G401 (cell line): ENCODE measurements at places on chromosomes 7 and 10.

DNA sequence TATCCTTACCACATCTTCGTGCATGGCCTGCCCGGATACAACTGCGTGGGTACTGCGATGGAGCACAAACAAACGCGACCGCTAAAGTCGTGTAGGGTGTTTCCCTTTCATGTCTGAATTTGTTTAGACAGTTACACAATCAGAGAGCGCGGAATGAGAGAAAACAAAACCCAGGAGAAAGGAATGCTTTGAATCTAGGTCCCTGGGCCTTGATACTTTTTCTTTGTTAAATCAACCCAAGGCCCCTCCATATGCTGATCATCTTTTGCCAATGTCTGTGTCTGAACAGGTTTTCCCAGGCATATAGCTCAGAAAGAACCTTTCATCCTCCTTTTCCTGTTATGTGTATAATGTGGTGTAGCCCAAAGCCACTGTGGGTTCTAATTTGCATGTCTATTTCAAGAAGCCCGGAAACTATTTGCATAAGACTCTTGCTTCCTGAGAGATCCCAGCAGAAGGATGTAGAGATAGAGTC, 145.8 kb downstream of the FRMD4A start:
- DNase-seq: peak; percentile 33

DNA sequence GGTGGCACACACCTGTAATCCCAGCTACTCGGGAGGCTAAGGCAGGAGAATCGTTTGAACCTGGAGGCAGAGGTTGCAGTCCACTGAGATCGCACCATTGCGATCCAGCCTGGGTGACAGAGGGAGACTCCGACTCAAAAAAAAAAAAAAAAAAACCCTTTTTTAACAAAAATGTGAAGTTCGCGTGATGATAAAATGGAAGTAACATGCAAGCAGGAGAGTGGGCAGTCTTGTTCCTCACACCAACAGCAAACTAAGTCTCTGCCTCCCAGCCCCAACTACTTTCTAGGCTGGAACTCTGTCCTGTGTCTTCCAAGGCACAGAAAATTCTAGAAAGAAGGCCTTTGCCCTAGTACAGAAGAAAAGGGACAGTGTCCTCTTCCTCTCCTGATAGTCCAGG, 11.3 kb downstream of the PIK3AP1 start:
- DNase-seq: no peak

- DNase-seq: no peak
Measured at GRCh38 chr7:154914996-154915380, 87.9 kb downstream of the PAXIP1 start.

DNA sequence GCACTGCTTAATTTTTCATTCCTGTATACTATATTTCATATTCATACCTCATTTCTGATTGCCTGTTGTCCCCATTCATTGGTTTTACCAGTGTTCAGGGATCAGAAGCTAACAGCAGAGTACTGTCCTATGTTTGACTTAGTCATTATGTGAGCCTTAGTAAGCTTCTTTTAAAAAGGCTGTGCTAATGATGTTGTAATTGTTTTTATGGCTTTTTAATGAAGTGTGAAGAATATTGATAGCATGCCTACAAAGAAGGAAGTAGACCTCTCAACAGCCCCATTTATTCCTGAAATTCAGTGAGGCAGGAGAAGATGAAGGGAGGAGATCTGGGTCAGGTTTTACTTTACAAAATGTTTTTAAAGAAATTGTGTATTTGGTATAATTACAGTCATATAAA, 61.7 kb downstream of the AGK start:
- DNase-seq: no peak

- no peak for DNase-seq
Measured at GRCh38 chr10:30184397-30185033, 125.1 kb upstream of the JCAD start.

DNA sequence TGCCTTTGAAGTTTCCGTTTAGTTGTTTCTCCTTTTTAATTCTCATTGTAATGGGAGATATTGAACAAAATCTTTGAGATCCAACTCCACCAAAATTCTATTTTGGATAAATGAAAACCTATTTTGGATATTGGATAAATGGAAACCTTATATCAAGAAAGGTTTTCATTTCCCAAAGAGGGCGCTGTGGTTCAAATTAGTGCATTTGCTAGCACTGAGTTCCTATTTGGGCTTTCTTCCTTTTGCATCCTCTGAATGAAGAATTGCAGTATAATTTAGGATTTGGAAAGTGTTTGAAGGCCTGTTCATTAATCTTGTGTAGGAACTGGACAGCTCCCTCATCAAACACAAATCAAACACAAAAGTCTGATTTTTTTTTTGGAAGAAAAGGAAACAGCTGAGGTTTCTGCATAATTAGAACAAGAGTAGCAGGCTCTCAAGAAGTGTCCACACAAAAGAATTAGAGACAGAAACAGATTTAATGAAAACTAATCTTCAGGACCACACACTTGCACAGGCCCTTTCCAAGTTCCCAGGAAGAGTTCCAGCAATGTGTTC, 80.8 kb upstream of the KLF14 start:
- DNase-seq: peak; percentile 7

DNA sequence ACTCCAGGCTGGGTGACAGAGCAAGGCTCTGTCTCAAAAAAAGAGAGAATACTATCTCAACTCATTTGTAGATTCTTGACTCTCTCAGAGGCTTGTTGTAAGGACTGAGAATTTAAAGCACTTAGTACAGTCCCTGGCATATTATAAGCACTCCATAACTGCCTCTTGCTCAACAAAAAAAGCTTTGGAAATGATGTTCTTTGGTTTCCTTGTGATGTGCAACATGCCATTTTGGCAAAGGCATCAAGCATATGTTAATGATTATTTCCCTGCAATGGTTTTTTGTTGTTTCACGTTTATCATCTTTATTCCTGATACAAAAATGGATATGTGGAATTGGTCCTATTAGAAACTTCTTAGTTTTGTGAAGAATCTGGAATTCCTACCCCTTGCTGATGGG, 15.7 kb downstream of the NOLC1 start:
- no peak for DNase-seq

- DNase-seq: no peak
Measured at GRCh38 chr10:16943295-16944285, 126.4 kb upstream of the RSU1 start.

- no peak for DNase-seq
Measured at GRCh38 chr7:877312-878232, 1.2 kb downstream of the GET4 start.

- no peak for DNase-seq
Measured at GRCh38 chr7:140027858-140028257, 34.9 kb downstream of the PARP12 start.

- no peak for DNase-seq
Measured at GRCh38 chr10:67550838-67551402, 145.1 kb downstream of the CTNNA3 start.

GRCh38 chr7:48901966-48902365, 22.4 kb upstream of the CDC14C start:
- DNase-seq: peak; percentile 45

GRCh38 chr7:18290223-18290622, 205.3 kb upstream of the HDAC9 start:
- no peak for DNase-seq

DNA sequence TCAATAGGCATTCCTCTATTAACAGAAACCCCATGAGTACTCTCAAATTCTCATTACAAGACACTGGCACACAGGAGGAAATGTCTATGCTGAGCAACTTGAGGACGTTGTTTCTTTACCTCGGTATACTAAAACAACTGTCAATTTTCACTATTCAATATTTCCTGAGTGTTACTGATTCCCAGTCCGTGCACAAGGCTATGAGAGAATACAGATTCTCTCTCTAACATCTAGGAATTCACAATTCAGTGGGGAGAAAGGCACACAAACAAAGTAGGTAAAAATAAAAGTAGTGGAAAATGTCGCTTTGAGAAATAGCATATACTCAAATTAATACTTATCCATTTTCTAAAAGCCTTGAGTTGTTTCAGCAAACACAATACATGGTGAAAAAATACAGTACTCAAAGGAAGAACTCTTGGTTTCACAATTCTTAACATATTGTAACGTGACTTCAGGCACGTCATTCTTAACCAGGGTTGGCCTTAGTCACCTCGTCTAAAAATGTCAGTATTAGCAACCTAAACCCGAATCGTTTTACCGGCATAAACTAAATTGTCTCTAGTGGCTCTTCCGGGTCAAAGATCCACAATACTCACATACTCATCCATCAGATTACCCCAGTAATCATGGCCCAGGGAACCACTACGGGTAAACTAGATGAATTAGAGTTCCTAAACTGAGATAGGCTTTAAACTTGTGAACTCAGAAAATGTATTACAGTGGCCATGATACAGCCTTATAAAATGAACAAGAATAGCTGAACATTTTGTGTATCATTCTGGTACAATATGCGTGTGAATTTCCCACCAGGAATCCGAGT, 1.5 kb downstream of the IPMK start:
- peak; percentile 39 for DNase-seq

DNA sequence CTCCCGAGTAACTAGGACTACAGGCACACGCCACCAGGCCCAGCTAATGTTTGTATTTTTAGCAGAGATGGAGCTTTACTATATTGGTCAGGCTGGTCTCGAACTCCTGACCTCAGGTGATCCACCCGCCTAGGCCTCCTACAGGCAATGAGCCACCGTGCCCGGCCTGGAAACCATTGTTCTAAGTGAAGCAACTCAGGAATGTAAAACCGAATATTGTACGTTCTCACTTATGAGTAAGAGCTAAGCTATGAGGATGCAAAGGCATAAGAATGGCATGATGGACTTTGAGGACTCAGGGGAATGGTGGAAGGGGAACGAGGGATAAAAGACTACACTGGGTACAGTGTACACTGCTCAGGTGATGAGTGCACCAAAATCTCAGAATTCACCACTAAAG, 235.1 kb upstream of the AUTS2 start:
- DNase-seq: no peak

DNA sequence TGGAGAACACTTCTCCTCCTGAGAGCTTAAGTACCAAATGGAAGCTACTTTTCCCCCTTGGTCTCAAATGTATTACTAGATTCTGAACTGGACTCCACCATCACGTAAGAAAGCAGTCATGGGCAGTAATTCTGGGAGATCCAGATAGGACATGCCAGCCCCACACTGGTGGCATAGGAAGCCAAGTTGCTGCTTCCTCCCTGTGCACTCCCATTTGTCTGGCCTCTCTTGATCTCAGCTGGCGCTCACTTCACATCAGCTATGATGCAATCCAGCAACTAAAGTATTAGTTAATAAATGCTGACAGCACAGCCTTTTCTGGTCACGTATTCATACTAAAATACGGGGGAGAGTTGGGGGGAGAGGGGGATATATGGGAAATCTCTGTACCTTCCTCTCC, 3.4 kb upstream of the IL6 start:
- DNase-seq: no peak

GRCh38 chr10:113241599-113242360, 291.7 kb downstream of the TCF7L2 start:
- no peak for DNase-seq

- DNase-seq: no peak
Measured at GRCh38 chr7:79774150-79774549, 320.7 kb upstream of the MAGI2 start.

DNA sequence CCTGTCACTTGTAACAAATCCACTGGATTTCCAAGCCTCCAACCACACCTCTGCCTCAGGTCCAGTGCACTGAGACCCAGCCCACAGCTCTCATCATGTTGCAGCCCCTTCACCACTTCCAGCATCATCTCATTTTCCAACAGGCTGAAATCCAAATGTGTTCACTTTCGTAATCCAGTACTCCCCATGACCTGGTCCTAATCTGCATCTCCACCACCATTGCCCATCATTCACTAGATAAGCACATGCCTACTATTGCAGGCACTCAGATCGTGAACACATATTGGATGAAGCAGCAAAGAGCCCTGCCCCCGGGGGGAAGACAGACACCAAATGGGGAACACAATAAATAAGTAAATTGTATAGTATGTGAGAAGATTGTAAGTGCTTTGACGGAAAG, 76.1 kb upstream of the INSIG1 start:
- DNase-seq: no peak

DNA sequence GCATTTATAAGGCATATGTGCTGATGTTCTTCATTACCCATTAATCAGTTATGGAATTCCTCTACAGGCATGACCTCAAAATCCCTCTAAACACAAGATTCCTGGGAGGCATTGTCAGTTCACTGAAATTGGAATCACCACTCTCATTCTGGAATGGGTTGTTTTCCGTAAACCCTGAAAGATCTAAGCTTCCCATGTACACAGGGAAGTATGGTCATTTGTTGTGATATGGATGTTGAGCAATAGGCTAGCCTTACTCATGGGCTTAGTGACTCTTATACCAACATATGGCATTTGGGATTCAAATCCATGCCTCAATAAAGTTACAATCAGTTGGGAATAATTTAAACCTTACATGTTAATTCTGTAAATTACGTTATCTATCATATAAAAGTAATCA, 258.0 kb downstream of the XPNPEP1 start:
- no peak for DNase-seq

DNA sequence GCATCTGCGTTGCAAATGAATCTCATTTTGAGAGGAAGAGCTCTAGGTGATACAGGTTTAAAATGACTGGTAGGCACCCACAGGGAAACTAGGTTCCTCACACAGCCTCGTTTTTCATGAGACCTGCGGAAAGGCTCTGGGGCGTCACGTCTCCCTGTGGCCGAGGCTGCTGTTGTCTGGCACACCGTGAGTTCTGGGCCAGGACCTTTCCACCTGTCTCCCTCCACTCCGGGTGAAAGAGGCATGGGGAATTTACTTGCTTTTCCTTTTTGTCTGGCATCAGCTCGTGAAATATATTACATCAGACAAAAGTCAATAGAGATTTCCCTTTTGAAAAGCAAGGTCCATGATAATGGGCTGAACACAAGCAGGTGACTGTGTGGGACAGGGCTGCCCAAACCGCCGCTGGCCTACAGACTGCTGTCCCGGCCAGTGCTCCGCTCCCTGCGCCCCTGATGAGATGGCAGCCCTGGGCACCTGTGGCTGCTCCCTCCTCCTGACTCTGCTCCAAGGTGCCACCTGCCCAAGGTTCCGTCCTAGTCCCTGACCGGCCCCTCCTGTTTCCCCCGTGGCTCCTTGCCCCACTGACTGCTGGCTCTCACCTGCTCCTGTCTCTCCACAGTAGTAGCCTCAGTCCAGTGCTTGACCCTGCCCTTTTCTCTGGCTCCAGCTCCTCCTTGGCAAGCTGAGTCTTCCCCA, 109.6 kb downstream of the NKX6-2 start:
- peak; percentile 44 for DNase-seq

GRCh38 chr10:10630281-10630680, 387.4 kb upstream of the CELF2 start:
- DNase-seq: no peak

GRCh38 chr7:109387530-109387929, 817.9 kb downstream of the DNAJB9 start:
- DNase-seq: no peak

- DNase-seq: no peak
Measured at GRCh38 chr10:51530541-51530940, 168.9 kb downstream of the CSTF2T start.
